Fibroblast of skin of abdomen (primary cell): ENCODE measurements at places on chromosomes 7 and 10.
A peak's percentile ranks its signal among the peaks of the same experiment; 100 is the strongest.

- peak; percentile 57 for DNase-seq
These were observed 22.4 kb downstream of the GBF1 start for GRCh38 chr10:102267748-102268147.

DNA sequence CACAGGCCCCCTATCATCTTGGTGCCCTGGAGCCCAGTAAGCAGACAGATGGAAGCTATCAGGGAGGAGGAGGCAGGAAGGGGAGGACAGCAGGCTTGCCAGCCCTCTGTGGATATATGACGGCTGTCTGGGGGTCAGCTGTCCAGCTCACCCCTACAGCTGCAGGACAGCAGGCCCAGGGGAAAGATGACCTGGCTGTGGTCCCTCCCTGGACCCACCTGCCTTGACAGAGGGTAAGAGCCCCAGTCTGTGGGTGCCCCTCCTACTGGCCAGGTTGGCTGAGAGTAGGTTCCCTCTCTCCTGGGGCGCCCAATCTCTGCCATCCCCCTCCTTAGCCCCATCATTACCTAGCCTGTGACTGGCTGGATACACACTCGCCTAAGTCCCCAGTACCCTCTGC is 62.5 kb downstream of the C10orf143 start:
- no peak for DNase-seq

DNA sequence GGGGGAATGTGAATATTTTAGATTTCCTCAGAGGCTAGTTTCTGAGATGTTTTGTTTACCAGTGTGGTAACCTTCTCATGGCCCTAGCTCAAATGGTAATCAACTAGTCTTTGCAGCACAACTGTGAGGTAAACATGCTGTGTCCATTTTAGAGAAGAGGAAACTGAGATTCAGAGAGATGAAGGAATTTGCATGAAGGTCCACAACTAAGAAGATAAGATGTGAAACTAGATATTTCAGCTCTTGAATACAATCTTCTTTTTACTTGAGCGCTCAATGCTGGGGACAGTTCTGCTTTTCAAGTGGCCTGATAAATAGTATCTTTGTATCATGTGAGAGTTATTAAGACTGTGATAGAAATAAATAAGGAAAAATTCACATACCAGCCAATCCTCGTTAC is 245.4 kb downstream of the AUTS2 start:
- DNase-seq, result no peak

DNA sequence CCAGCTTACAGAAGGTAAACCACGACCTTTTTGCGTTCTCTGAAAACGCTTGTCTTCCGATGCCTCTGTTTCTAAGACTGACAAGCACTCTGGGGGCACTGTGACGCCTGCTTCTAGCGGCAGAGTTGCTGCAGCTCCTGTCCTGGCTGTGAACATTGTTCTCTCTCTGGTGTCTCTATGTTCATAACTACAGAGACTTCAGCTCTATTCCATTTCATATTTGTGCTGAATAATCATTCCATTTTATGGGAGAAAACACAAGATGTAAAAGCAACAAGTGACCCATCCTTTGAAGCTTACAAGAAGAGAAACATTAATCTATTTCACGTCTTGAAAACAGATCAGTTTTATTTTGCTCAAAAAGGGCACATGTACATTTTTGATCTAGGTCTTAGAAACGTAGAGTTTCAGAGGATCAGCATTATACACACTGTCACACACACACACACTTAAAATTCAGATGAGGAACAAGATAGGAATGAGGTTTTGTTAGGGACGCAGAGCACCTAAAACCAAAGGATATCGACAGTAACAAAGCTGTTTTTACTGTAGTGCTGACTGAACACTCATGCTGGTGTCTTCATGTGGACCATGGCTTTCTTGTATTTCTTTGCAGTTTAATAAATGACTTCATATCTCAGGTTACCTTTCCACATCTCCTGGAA is 3.0 kb downstream of the IKZF1 start:
- no peak for DNase-seq

GRCh38 chr7:133975130-133975529 is 152.0 kb upstream of the LRGUK start:
- DNase-seq, result no peak

- DNase-seq, result no peak
These were observed 12.0 kb upstream of the EPHB4 start for GRCh38 chr7:100839361-100839760.

DNA sequence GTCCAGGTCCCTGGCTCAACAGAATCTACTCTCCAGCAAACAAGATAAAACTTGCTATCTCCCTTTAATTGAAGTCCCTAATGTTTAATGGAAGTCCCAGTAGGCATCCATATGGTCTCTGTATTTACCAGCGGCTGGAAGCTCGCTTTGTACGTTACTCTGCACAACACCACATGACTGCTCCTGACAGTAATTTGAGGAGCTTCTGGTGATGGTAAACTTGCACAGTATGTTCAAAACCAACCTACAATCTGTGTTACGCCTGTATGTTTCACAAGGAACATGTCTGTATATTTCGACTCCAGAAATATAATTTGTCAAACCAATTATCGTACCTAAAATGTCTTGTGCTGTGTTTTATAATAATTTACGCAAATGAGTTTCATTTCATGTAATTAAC is 4.4 kb upstream of the TECPR1 start:
- DNase-seq, result no peak

DNA sequence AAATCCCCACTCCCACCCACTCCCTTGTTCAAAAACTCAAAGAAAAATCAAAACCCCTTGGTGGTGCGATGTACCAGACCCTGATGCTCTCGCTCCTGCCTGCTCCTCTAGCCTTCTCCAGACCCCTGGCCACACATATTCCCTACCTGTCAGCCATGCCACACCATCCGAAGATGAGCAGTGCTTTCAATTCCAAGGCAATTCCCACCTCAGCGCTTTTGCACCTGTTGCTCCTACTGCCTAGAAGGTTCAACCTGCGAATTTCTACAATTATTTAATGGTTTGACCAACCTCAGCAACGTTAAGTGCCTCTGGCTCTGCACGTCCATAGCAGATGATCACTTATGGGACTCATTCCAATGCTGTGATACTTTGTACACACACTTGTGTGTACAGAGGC is 11.1 kb downstream of the SLC16A12 start:
- DNase-seq, result no peak

DNA sequence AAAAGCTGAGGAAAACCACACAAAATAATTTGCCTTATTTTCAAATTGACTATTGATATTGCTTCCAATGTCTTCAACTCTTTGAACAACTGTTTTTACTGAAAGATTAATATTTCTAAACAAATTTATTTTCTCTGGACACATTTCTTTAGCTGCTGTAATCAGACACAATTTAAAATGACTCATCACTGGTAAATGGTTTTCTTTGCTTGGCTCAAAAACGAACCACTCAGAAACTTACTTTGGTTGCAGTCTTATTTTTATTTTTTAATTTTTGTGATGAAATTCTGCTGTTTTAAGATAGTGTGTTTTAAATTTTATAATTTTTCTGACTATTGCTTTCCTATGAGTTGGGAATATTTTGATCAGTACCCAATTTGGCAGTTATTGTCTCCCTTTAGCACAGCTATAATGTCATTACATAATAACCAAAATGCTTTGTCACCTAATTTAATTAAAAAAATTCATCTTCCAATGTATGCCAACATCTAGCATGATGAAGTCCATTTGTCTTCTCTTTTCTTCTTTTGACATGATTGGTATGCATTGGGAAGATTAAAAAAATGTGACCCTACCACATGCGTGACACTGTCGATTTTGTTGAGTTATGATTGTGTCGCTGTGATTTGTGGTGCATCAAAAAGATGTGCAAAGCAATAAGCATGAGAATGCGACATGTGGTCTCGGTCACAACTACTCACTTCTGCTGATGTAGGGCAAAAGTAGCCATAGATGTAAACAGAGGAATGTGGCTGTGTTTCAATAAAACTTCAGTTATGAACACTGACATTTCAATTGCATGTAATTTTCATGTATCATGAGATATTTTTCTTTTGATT is 222.3 kb downstream of the SUGCT start:
- peak; percentile 43 for DNase-seq

- DNase-seq, result peak; percentile 64
These were observed 181.3 kb upstream of the FEZF1 start for GRCh38 chr7:122485856-122486255.

DNA sequence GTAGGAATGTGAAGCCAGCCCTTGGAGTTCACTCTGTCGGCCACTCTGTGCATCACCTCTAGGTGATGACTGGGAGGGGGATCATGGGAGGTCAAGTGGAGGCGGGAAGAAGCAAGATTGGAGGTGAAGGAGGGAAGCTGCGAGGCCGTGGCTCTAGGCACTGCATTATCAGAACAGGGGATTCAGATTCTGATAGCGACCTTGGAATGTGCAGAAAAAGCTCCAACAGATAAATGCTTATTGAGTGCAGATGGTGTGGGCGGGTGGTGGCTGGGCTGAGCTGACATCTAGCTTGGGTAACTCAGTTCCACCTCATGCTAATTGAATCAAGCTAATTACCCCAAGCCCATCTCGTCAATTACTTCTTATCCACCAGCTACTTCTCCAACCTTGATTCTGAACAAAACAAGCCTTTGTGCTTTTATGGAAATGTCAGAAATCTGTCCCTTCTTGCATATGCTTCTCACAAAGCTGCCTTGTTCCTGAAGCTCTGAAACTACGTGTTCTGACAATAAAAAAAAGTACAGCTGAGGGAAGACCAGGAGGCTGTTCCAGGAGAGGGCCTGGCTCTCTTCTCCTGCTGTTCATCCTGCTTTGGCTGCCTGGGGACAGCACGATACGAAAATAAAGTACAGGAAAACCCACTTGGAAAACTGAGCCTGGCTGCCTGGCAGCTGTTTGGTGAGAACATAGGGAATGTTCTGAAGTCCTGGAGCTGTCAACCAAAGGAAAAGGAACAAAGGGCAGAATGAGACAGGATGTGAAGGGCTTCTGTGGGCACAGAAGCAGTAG is 27.5 kb downstream of the STRA8 start:
- DNase-seq, result no peak

GRCh38 chr7:149261829-149262617 is at the start of gene ZNF783:
ZNF783 (plus strand) TSS chr7:149262196; CDS start chr7:149262334, 138 bp downstream.
- DNase-seq, result peak; percentile 89

DNA sequence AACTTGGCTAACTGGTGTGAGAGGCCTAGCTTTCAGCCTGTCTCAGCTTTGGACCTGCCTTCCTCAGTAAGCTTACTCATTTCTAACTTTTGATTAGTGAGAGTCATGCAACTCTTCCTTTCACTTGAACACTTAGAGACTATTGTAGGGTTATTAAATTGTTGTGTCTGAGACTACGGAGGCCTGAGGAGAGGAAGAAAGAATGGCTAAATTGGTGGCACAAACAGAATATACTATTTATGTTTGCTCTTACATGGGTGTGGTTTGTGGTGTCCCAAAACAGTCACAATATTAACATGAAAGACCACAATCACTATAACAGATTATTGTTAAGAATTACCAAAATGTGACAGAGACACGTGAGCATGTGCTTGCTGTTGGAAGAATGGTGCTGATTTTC is 82.1 kb downstream of the TRIM24 start:
- DNase-seq, result no peak

DNA sequence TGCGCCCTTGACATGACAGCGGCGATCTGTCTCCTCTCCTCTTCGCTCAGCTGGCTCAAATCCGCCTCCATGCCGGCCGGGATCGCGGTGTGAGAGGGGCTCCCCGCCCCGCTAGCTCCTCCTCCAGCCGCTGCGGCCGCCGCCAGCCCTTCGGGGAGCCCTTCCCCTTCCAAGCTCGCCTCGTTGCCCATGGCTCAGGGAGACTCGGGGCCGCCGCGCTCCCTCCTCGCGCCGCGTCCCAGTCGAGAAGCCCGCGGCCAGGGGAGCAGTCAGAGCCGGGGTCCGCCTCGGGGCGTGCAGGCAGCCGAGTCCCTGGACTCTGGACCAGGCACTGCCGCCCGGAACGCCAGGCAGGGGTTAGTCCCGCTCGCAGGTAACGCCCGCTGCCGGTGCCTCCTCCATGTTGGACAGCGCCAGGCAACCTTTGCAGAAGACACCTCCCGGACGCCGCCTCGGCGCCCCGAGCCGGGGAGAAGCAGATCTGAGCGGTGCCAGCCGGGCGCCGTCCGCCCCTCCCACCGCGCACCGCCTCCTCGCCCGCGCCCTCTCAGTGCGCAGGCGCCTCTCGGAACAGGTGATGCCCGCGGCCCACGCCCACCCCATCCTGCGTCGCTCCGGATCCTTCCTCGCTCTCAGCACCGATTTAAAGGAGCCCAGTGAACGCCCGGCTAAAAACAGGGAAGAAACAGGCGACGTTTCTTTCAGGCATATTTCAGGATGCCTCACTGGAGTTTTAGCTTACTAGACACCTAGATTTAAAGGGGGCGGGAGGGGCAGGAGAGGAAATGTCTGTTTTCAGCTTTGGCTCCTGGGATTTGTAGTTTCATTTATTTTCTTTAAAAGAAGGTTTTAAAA is at the start of gene PCLO:
PCLO (minus strand) TSS at position 483 of the 855 bp plus-strand sequence; CDS start at position 191, 292 bp downstream.
- peak; percentile 33 for DNase-seq

DNA sequence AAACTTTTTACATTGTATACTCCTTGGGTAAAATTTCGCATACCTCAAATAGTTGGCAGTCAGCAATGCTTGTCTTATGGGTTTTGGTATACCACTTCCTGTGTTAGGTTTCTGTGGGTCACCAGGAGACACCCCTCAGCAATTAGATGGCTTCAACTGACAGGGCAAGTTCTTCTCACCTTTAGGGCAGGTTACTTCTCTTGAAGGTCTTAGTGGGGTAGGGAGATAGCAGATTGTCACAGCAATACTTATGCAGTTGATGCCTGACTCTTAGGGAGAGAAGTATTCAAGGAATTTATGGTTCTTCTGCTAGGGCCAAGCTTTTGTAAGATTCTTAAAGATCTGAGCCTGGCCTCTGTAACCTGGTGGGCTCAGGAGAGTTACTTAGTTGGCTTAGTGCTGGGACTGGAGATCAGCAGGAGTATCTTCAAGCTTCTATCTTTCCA is 42.9 kb downstream of the MKLN1 start:
- DNase-seq, result peak; percentile 66

- no peak for DNase-seq
These were observed 65.9 kb upstream of the LRRN3 start for GRCh38 chr7:111025006-111025405.

- DNase-seq, result no peak
These were observed 216.1 kb upstream of the STEAP4 start for GRCh38 chr7:88522771-88523293.

GRCh38 chr7:71735961-71736556 is 604.1 kb downstream of the GALNT17 start:
- peak; percentile 64 for DNase-seq

DNA sequence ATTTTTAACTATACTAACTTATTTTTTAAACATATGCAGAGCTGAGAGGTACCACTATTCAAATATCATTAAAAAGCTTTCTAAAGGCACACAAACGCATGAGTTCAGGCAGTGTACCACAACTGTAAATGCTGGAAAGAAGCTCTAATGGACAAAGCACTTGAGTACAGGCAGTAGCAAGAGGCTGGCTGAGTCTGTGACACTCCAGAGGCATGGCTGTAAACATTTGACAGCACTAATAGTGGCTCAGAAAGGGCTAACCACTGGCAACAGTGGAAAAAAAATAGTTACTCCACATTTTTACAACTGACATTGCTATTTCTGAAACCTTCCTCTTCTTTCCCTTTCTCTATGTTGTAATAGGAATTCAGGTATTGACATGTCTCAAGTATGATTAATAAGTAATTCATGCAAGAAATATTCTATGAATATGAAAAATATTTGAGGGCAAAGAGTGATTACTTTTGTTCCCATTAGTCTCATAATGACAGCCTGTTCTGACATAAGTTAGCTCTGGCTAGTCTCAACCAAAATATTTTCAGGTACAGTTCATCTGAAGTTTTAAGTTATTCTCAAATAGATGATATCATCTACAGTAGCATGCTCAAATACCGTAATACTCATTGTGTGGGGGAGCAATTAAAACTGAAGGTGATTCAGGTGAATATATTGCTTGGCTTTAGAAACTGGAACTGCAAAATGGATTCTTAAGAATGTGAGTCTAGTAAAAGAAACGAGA is 324.0 kb upstream of the POT1 start:
- DNase-seq, result no peak
